GM19239 (cell line): ENCODE measurements at places on chromosomes 6 and 20.
A peak's percentile ranks its signal among the peaks of the same experiment; 100 is the strongest.

DNA sequence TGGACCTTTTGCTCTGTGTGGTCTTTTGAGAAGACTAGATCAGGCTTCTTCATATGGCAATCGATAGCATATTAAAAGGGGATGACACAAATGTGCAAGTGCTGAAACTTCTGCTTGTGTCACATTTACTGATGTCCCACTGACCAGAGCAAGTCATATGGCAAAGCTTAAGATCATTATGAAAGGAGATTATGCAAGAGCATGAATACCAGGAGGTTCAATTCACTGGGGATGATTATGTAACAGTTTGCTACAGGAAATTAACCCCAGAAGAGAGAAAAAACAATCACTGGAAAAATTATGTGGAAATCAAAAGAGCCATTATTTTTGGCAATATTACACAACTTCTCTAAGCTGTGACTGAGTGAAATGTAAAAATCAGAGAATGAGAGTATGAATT lies 13.7 kb upstream of the PRDM13 start:
- DNase-seq: no peak

- DNase-seq: no peak
Measured at GRCh38 chr6:63272397-63272796, 47.4 kb downstream of the LGSN start.

GRCh38 chr6:13397359-13398068 lies 69.2 kb upstream of the TBC1D7 start:
- peak; percentile 63 for DNase-seq

GRCh38 chr6:22632581-22633145 lies 63.3 kb downstream of the HDGFL1 start:
- DNase-seq: no peak
